ENCODE measurements at places on chromosomes 1 and 21.

DNA sequence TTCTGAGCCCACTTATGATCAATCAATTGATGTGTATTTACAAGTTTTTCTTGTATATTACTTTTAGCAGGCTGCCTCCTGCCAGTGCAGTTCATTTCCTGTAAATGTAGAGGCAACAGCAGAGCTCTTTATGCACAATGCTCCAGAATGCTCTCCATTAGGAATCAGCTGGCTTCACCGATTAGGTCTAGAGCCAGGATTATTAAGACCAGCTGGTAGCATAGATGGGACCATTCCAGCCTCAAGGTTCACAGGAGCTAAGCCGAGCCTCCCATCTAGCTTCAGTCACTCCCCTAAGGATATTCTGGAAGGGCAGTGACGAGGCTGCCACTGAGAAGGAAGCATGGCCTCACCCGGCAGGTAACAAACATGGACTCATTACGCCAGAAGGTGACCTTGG is 36.8 kb downstream of the DHRS3 start:
- DNase-seq: no peak

DNA sequence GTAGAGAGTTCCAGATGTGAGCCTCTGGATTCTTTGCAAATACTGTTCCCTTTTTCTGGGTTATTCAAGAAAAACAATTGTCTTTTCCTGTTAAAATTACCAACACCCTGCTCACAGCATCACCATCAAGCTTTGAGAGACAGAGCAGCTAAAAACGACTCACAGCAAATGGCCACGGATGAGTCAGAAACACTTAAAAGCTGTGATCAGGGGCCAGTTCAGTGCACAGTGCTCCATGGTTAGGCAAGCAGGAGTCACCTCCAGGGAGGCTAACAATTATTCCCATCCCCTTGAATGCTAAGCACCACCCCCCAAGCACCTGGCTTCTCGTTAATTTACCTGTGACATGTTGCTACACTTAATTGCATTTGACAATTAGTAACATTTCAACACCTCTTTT is 128.4 kb upstream of the CAMK1G start:
- no peak for DNase-seq

DNA sequence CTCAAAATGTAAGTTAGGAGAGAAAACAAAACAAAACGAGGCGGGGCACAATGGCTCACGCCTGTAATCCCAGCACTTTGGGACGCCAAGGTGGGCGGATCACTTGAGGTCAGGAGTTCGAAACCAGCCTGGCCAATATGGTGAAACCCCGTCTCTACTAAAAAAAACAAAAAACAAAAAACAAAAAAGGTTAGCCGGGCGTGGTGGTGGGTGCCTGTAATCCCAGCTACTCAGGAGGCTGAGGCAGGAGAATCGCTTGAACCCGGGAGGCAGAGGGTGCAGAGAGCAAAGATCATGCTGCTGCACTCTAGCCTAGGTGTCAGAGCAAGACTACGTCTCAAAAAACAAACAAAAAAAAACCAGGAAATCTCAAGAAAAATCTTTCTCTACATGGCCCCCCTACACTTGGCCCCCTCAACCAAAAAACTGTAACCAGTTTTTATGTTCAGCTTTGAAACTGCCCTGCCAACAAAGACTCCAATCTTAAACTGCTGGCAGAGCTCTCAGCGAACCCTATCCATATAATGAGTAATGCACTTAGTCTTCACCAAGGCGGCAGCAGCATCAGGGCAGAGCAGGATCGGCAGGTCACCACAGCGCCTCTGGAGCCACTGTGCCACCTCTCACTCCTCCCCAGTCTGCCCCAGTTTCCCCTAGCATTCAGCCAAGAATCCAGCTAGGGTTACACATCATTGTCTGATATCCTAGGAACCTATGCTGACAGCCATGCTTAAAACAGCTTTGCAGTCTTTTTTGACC is 71.7 kb downstream of the JAK1 start:
- no peak for DNase-seq

GRCh38 chr1:33609739-33610138 is 137.3 kb downstream of the ZSCAN20 start:
- DNase-seq: no peak
